ENCODE measurements at places on chromosomes 16 and 17. TPM values are rescaled to one million over a fixed set of nuclear protein-coding genes. Genes with fewer than 3 reads are reported as not detected.
A peak's percentile ranks its signal among the peaks of the same experiment; 100 is the strongest.

NPIPB8 gene
- total RNA-seq = 0.15 TPM

UBALD1 gene
- 83.0 TPM for total RNA-seq

TEX14 gene
- total RNA-seq = 0.03 TPM

DNA sequence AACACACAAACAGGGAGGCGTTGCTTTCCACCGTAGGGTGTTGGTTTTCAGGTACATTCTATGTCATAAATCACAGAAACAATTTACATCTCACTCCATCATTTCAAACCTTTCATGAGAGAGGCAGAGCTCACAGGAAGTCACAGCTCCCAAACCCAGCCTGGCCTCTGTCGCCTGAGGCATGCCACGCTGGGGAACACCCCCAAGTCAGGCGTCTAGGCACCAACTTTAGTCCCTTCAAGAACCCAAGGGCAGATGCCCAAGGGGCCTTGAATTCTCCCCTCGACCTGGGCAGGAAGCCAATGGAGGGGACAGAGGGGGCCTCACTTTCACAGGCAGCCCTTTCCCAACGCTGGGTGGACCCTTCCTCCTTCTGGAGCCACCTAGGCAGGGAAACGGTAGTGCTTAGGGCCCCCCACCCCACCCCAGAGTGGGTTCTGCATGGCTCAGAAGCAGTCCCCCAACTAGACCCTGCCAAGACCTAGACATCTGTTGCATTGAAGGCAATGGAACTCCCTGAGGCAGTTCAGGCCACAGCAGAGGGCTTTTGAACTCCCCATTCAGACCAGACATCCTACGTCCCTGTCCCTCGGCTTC is 10.6 kb downstream of the TBX4 start:
- DNase-seq = no peak

DNA sequence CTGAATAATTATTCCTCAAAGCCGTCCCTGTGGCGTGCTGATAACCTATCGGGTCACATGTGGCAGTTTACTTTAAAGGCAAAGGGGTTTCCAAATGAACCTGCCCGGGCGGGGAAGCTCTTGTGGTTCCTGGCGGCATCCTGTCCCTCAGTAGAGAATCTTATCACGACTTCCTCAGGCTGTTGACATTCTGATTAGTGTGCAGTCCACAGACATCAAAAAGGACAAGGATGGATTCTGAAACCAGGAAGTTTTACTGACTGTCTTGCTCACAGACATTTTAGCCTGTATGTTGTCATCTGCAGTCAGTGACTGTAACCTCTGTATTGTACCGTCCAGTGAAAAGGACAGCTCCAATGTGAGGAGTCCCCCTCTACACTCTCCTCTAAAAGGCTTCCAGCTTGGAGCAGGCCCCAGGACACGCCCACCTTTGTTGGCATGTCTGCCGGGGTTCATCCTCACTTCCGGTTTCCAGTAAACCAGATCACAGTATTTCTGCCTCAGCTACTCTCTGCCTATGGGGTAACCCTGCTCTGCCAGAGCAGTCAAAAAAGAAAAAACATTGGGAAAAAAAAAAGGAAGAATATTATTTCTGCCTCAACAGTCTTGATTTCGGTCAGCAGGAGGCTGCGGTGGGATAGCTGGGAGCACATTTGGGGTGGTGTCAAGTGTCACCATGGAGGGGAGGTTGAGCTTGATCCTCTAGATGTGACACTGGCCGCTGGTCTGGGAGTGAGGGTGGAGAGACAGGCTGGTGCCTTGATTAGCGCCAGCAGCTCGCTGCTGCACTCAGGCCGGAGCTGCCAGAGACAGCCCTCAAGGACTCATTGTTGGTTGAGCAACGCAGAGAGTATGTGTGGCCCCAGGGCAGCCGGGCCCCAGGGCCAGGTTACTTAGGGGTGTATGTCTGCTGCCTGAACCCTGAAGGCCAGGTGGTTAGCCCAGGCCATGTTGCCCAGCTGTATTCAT is 89.0 kb upstream of the DNAH17 start:
- DNase-seq = peak; percentile 41

DNA sequence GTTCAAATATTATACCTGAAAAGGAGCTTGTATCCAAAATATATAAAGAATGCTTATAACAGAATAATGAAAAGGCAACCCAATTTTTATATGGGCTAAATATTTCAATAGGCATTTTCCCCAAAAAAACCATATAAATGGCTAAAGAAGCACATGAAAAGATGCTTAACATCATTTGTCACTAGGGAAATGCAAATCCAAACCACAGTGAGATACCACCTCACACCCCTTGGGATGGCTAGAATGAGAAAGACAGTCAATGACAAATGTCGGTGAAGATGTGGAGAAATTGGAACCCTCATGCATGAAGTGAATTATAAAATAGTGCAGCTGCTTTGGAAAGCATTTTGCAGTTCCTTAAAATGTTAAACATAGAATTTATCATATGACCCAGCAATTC is 3.1 kb downstream of the TNFRSF13B start:
- DNase-seq = no peak

- DNase-seq = no peak
These were observed 698 bp downstream of the ACBD4 start for GRCh38 chr17:45135978-45136791.

- DNase-seq = no peak
These were observed 30.0 kb downstream of the WSCD1 start for GRCh38 chr17:6100146-6100545.

- no peak for DNase-seq
These were observed 10.7 kb upstream of the GSDMA start for GRCh38 chr17:39951924-39952679.

Measured in HT-29 (cell line).